ENCODE measurements at places on chromosomes 5 and 9.

- DNase-seq: no peak
These were observed 81.6 kb upstream of the BOD1 start for GRCh38 chr5:173697931-173698579.

- no peak for DNase-seq
These were observed 43.6 kb downstream of the GADD45G start for GRCh38 chr9:89648247-89649000.

- no peak for DNase-seq
These were observed 14.7 kb downstream of the ASTN2 start for GRCh38 chr9:117400171-117400570.

GRCh38 chr5:45509371-45509770, 186.8 kb downstream of the HCN1 start:
- DNase-seq: no peak

GRCh38 chr5:123090661-123091297, 1.7 kb downstream of the PRDM6 start:
- DNase-seq: no peak

DNA sequence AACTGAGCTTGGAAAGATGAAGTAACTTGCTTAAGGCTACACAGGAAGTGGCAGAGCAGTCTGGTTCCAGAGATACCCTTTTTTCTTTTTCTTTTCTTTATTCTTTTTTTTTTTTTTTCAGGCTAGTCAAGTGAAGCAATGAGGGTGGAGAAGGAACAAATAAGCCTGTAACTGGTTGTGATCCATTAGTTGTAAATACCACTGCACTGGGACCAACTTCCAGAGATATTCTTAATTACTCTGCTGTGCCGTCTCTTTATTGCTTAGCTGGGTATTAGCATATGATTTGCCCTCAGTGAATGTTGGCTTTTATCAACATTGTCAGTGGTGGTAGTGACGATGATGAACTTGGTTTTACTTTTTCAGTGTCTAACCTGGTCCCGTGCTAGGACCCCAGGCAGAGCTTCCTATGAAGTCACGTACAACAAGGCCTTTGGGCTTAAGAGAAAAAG, 26.7 kb downstream of the LNPEP start:
- DNase-seq: no peak

GRCh38 chr5:157343842-157344790, 78.2 kb downstream of the CYFIP2 start:
- no peak for DNase-seq

DNA sequence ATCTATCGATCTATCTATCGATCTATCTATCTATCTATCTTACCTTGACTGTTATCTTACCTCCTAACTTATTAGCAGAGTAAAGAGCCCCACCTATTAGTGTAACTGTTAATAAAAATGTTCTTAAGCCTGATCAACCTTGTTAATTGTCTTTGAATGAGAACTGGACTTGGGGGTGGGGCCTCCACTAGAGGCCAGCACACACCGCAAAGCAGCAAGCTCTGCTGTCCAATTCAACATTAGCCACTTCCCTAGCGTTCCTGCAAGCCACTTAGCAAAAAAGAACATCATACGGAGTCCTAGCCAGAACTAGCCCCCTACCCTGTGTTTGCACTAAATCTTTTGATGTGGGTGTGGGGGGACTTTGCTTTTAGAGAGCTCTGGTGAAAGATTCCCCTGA, 515.8 kb downstream of the KDM4C start:
- DNase-seq: no peak

GRCh38 chr9:127714951-127715469, 453 bp downstream of the PTRH1 start:
- peak; percentile 26 for DNase-seq

- DNase-seq: no peak
These were observed 521 bp upstream of the SLIT3 start for GRCh38 chr5:169301386-169301934.

- peak; percentile 73 for DNase-seq
These were observed at the start of gene TRIM14 for GRCh38 chr9:98118640-98119601. TRIM14 (minus strand) TSS chr9:98119222; CDS start chr9:98119188, 34 bp downstream.

GRCh38 chr5:37248421-37248969, 681 bp downstream of the CPLANE1 start:
- no peak for DNase-seq

DNA sequence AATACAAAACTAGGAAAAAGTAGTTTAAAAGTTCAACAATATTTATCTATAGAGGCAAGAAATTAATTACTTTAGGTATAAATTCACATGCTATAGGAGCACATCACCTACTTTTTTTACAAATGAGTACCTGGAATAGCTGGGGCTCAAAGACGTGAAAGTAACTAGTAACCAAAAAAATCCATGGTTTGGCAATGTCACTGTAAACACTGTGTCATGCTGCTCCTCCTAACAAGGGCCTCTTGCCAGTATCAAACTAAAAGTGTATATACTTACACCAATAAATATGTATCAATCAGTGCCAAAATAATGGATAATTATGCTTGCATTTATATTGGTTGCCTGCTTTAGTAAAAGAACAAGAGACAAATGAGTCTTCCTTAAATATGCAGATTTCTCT, 78.9 kb downstream of the AP3B1 start:
- no peak for DNase-seq

DNA sequence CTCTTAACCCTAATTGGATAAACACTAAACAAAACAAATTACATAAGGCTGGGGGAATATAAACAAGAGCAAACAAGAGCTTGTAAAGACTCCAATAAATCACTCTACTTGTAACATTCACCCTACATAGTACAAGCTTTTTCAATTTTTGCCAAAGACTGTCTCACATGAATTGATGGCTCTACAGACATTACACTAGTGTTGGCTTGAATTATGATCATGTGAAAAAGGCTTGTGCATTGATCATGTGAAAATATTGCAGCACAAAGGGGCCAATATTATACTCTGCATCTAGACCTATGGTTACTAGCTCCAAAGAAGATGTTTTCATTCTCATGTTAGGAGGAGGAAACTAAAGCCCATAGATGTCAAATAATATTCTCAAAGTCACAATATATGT, 212.6 kb downstream of the MCTP1 start:
- DNase-seq: peak; percentile 38

- peak; percentile 81 for DNase-seq
These were observed 28.2 kb upstream of the HSPA9 start for GRCh38 chr5:138603249-138603920.

- DNase-seq: no peak
These were observed 2.1 kb downstream of the LCN15 start for GRCh38 chr9:136762221-136762691.

DNA sequence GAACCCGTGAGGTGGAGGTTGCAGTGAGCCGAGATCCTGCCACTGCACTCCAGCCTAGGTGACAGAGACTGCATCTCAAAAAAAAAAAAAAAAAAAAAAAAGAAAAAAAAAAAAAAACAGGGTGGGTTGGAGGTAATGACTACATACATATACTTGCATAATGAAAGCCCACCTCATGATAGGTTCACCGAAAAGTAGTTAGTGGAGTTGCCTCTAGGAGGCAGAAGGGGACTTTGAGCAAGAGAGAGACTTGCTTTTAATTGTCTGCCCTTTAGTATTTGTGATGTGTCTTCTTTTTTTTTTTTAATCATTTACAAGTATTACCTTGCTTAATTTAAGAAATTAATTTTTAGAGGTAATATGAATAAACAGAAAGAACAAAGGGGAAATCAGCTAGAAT, 99.8 kb downstream of the PPARGC1B start:
- DNase-seq: no peak

DNA sequence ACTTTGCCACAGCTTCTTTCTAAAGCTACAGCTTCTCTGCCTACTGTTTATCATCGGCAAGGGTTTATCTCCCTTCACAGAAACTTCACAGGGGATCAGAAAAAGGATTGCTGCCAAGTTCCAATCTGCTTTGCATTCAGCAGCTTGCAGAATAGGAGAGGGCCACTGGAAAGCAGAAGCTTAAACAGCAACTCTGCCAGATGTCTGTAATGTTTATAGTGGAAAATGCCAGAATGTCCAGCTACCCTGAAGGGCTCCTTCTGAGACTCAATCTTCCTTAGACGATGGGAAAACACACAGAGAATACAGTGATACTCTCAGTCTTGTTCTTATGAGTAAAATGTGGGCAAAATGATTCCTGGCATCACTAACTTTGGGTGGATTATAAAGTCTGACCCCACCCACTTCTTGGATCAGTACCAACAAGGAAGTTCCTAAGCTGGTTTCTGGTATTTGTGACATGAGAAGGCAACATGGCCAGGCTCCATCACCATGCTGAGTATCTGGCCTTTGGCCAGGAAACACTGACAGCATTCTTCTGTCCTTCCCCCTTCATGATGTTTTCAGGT, 19.0 kb downstream of the STOM start:
- peak; percentile 17 for DNase-seq

GRCh38 chr5:149150457-149150856, 9.2 kb downstream of the ABLIM3 start:
- DNase-seq: no peak

GRCh38 chr5:111743988-111744387, 13.0 kb downstream of the NREP start:
- DNase-seq: no peak

DNA sequence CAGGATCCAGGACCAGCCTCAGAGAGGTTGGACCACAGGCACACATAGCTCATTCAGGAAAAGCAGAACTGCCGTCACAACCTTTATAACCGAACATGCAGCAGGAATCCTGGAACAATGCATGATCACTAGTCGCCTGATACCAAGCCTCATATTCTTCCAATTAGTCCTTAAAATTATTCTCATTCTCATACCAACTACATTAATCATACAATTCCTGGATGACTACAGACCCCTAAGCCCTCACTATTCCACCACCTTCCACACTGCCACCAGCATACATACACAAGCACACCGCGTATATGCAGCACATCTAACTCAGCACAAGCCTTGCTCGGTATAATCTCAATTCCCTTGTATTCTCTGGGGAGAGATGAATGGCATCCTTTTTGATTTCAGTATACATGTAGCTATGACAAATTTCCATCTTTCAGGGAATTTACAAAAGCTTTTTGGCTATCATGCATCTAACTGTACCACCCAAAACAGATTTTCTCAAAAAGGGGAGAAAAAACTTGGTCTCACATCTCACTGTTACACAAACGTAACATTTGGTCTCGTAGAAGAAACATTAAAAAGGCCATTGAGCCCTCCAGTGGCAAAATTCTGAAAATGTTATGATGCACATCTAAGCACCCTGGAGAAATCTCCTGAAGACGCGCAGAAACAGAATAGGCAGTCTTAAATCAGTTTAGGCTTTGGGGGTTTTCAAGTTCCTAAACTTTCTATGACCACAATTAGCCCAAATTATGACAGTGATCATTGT, 46.2 kb downstream of the MCTP1 start:
- no peak for DNase-seq

DNA sequence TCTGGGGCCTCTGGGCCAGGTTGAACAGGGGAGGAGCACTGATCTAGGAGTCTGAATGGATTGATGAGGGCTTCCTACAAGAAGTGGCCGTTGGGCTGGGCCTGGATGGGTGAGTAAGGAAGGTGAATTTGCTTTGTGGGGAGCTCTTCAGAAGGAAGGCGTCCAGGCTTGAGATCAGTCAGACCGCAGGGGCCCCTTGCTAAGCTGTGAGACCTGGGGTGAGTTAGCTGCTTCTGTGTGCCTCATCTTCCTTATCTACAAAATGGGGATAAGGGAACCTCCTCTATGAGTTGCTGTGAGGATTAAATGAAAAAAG, 1.1 kb upstream of the SYNPO start:
- DNase-seq: no peak

DNA sequence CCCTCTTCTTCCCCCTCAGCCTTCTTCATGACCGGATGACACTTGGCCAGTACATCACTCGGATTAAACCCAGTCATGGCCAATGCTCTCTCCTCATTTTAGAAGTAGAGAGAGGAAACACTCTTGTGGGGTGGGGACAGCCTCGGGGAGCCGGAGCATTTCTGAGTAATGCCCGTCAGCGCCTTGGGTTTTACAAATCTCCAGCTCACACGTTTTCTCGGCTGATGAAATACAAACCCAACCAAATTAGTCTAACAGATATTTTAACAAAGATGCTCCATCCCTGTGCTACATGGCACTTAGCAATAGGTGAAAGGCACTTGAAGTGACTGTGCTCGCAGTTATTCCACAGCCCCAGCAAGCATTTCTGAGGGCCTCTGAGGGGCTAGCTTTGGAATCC, 51.7 kb downstream of the ZNF366 start:
- no peak for DNase-seq

GRCh38 chr9:15294604-15295003, 12.4 kb downstream of the TTC39B start:
- DNase-seq: no peak

GRCh38 chr5:89273289-89273688, 390.3 kb upstream of the MEF2C start:
- no peak for DNase-seq

DNA sequence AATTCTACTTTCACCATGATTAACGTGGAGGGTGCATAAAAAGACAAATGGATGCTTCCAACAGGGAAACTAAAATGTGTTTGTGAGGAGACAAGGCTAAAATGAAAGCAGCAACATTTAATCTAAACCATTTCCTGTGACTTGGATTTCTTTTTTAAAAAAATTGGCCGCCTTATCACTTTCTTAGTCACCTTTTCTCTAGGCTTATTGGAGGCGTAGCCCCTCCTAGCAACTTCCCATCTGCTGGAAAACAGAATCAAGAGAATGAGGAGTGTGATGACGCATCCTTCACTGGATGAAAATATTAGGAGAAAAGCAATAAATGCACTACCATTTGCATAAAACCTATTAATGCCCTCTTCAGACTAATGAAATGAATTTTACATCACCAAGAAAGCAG, 791 bp upstream of the GPR150 start:
- no peak for DNase-seq

GRCh38 chr5:172687940-172688339, 46.9 kb downstream of the NEURL1B start:
- no peak for DNase-seq

- peak; percentile 49 for DNase-seq
These were observed 1.1 kb downstream of the HNRNPA0 start for GRCh38 chr5:137752905-137753690.

DNA sequence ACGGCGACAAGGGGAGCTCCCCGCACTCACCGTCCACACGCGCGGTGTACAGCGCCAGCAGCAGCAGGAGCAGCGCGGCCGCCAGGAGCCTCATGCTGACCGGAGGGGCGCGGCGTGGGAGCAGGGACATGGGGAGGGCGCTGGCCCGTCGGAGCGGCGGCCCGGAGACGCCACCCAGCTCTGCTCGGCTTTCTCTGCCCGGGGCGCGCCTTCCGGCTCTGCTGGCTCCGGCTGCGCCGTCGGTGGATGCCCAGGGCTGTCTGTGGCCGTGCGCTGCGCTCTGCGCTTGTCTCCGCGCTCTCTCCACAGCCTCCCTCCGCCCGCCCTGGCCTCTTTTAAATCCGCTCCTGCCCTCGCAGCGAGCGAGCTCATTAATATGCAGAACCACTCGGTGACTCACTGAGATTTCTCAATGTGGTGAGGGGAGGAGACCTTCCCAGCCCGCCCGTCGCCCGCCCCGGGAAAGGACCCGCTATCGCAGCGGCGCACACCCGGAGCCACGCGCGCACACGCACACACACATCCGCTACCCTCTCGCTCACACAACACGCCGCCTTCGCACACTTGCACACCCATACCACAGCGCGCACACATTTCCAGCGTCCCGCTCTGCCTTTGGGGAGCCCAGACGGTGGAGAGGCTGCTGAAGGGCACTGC, at the start of gene CXCL14:
CXCL14 (minus strand) TSS at position 307 of the 657 bp plus-strand sequence; CDS start at position 94, 213 bp downstream.
- peak; percentile 66 for DNase-seq

Data from inflammatory macrophage treated with lipopolysaccharide for 1 hour (primary cell).